ENCODE measurements at places on chromosomes 6 and 20.

DNA sequence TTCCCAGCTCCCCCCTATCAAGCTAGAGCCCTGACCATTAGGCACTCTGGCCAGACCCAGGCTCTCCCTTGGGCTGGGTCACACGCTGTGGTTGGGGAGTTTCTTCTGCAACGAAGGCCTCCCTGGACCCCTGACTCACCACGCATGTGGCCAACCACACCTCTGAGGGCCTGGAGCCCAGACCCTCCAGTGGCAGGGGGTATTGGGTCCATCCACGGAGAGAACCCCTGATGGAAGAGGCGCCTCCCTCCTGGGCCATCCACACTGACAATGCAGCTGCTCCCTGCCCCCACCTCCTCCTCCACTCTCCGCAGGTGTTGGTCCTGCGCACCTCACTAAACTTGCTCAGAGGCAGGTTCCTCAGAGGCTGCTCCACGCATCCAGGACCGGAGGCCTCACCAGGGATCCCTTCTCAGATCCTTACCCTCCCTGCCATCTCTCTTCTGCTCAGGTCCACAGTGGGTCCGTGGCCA lies 125.4 kb downstream of the RNASET2 start:
- DNase-seq: no peak

GRCh38 chr6:20402342-20403069 lies 827 bp downstream of the E2F3 start:
- DNase-seq: peak; percentile 54

GRCh38 chr20:3330046-3330741 lies 77.3 kb downstream of the DNAAF9 start:
- peak; percentile 5 for DNase-seq

DNA sequence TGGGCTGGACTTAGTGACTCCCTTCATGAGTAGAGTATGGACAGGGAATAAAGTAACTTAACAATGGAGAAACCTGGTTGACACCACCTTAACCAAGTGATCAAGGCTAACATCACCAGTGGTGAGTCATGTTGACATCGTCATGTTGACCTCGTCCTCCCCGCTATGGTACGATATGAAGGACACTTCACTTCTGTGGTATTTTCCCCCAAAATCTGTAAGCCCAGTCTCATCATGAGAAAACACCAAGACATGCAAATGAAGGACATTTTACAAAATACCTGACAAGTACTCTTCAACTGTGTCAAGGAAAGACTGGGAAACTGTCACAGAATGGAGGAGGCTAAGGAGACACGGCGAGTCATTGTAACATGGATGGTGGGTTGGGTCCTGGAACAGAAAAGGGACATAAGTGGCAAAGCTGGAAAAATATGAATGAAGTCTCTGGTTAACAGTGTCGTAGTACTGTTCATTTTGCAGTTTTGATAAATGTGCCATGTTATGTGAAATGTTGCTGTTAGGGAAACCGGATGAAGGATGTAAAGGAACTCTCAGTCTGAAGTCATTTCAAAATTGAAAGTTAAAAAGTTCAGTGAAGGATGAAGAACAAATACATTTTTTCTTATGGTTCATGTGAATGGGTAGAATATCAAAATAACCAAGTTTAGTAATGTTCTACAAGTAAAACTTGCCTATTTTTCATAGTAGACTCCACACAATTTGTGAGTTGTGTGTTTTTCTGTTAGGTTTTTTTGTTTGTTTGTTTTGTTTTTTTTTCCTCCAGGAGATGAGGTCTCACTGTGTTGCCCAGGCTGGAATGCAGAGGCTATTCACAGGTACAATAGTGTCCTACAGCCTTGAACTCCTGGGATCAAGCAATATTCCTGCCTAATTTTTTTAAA lies 247.5 kb downstream of the TMEM242 start:
- DNase-seq: no peak

DNA sequence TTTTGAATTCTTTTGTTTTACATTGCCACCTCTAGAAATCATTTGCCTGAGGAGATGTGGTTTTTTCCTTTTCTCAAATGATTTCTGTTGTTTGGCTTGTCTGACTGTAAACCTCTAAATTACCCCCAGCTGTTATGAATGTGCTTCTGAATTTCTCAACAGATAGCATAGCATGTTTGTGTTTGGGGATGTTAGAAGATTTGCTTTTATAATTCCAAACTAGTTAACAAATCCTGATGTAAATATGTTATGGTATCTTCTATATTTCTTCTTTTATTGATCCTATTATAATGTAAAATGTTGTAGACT lies 31.6 kb upstream of the EZR start:
- DNase-seq: peak; percentile 50

GRCh38 chr6:24357336-24358218 lies at the start of gene DCDC2:
TSS of gene DCDC2 (minus strand) at chr6:24358059. CDS start at chr6:24357750, 309 bp downstream.
- DNase-seq: no peak
